CD4-positive, alpha-beta memory T cell (primary cell): ENCODE measurements at places on chromosomes 3 and 15. TPM values are rescaled to one million over a fixed set of nuclear protein-coding genes. Genes with fewer than 3 reads are reported as not detected.

- no peaks in the 10 kb centered on the region for H3K27me3 ChIP-seq
- H3K4me1 ChIP-seq: no peaks in the 10 kb centered on the region
- H3K4me3 ChIP-seq: no peak overlapping the region
- H3K27ac ChIP-seq: no peak overlapping the region
Measured at GRCh38 chr3:65371053-65371452, 667.7 kb downstream of the MAGI1 start.

DNA sequence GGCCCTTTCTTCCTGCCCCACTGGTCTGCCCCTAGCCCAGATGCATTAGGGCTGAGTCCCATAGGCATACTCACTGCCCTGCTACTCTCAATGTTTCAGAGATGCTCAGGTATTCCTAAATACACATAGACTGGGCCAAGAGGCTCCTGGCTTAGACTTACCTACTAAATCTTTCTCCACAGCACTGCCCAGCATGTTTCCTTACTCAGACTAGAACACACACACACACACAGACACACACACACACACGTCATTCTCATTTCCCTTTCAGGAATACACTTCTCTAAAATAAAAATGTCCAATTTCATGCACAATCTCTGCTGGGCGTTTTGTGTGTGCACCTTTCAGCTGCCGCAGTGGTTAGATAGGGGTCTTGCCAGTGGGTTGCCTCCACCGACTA, 175.7 kb downstream of the FAM43A start:
- no peak for DNase-seq
- no peaks in the 10 kb centered on the region for H3K36me3 ChIP-seq
- no peak overlapping the region for H3K27ac ChIP-seq
- no peaks in the 10 kb centered on the region for H3K4me1 ChIP-seq
- no peaks in the 10 kb centered on the region for H3K27me3 ChIP-seq

The ASTE1 gene
- 28.1 TPM for total RNA-seq

The SPRED1 gene
- total RNA-seq: 0.49 TPM

GRCh38 chr3:136195258-136196063, 674 bp downstream of the MSL2 start:
- H3K27me3 ChIP-seq: no peaks in the 10 kb centered on the region
- DNase-seq: peak; percentile 84
- H3K4me1 ChIP-seq: peaks cover 37% of the 10 kb centered on the region
- H3K27ac ChIP-seq: peak overlapping the region; percentile 97

- H3K4me1 ChIP-seq: no peaks in the 10 kb centered on the region
- no peaks in the 10 kb centered on the region for H3K36me3 ChIP-seq
- no peak overlapping the region for H3K27ac ChIP-seq
- H3K27me3 ChIP-seq: no peaks in the 10 kb centered on the region
- H3K4me3 ChIP-seq: no peak overlapping the region
Measured at GRCh38 chr3:27340534-27340933, 28.6 kb downstream of the NEK10 start.

GRCh38 chr15:71701808-71702207, 108.5 kb upstream of the NR2E3 start:
- DNase-seq: no peak
- no peaks in the 10 kb centered on the region for H3K36me3 ChIP-seq
- no peaks in the 10 kb centered on the region for H3K4me1 ChIP-seq
- no peak overlapping the region for H3K27ac ChIP-seq
- H3K27me3 ChIP-seq: no peaks in the 10 kb centered on the region

The CCDC80 gene
- not detected for total RNA-seq

The AGTR1 gene
- total RNA-seq: not detected

GRCh38 chr3:121660356-121661171, at the start of gene HCLS1:
Gene HCLS1 (minus strand): TSS chr3:121660903. CDS start chr3:121658347, 2,556 bp downstream.
- peaks cover 42% of the 10 kb centered on the region for H3K4me1 ChIP-seq
- peak within 1 kb of the TSS; percentile 76 for H3K4me3 ChIP-seq
- H3K27ac ChIP-seq: peak within 1 kb of the TSS; percentile 85
- peak; percentile 86 for DNase-seq
- H3K27me3 ChIP-seq: no peaks in the 10 kb centered on the region

GRCh38 chr3:13544293-13544831, 4.6 kb upstream of the FBLN2 start:
- no peak overlapping the region for H3K4me3 ChIP-seq
- H3K27me3 ChIP-seq: no peaks in the 10 kb centered on the region
- DNase-seq: peak; percentile 53
- peaks cover 11% of the 10 kb centered on the region for H3K4me1 ChIP-seq
- H3K36me3 ChIP-seq: no peaks in the 10 kb centered on the region

GRCh38 chr15:35717721-35718120, 171.8 kb upstream of the DPH6 start:
- H3K27me3 ChIP-seq: no peaks in the 10 kb centered on the region
- no peak overlapping the region for H3K27ac ChIP-seq
- no peaks in the 10 kb centered on the region for H3K4me1 ChIP-seq
- DNase-seq: no peak
- H3K36me3 ChIP-seq: no peaks in the 10 kb centered on the region

DNA sequence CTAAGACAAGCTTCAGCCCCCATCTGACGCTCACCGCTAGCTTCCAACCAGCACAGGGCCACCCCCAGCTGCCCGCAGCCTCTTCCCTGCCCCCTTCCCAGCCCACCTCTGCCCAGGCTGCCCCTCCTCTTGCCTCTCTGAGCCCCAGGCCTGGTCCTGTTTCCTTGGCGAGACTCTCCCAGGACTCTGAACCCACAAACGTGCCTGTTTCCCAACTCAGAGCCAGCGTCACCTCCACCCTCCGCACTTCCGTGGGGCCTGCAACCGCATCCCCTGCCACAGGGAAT, 35.0 kb downstream of the ZXDC start:
- H3K27me3 ChIP-seq: no peaks in the 10 kb centered on the region
- H3K27ac ChIP-seq: no peak overlapping the region
- no peaks in the 10 kb centered on the region for H3K4me1 ChIP-seq
- no peak overlapping the region for H3K4me3 ChIP-seq

The FMN1 gene
- total RNA-seq: 0.67 TPM

GRCh38 chr3:57983734-57984518, 24.3 kb upstream of the FLNB start:
- peak overlapping the region; percentile 39 for H3K27ac ChIP-seq
- peaks cover 19% of the 10 kb centered on the region for H3K4me1 ChIP-seq
- no peaks in the 10 kb centered on the region for H3K27me3 ChIP-seq
- H3K36me3 ChIP-seq: no peaks in the 10 kb centered on the region
- DNase-seq: peak; percentile 44

The TRPC1 gene
- 6.0 TPM for total RNA-seq

- no peaks in the 10 kb centered on the region for H3K4me1 ChIP-seq
- no peaks in the 10 kb centered on the region for H3K36me3 ChIP-seq
- no peak overlapping the region for H3K4me3 ChIP-seq
- no peak overlapping the region for H3K27ac ChIP-seq
- no peak for DNase-seq
- no peaks in the 10 kb centered on the region for H3K27me3 ChIP-seq
Measured at GRCh38 chr3:68287101-68287500, 632.7 kb upstream of the SUCLG2 start.

The LTF gene
- not detected for total RNA-seq

The SLC24A5 gene
- not detected for total RNA-seq

DNA sequence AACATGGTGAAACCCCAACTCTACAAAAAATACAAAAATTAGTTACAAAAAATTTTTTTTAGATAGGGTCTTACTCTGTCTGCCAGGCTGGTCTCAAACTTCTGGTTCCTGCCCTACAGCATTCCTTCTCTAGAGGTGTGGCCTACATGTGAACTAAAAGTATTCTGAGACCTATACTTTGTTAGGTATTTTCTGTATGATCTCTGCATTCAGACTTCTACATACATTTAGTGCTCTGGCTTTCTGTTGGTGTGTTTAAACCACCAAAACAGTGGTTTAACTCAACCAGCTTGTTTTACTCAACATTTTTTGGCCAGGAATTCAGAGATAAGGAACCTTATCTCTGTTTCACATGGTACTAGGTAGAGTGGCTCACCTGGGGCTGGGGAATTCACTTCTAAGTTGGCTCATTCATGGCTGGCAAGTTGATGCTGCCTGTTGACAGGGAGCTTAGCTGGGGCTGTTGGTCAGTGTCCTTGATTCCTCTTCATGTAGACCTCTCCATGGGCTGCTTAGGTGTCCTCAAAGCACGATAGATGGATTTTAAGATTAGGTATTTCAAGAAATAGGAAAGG, 41.4 kb upstream of the BSN start:
- no peaks in the 10 kb centered on the region for H3K4me1 ChIP-seq
- peaks cover 32% of the 10 kb centered on the region for H3K36me3 ChIP-seq
- no peak overlapping the region for H3K27ac ChIP-seq

DNA sequence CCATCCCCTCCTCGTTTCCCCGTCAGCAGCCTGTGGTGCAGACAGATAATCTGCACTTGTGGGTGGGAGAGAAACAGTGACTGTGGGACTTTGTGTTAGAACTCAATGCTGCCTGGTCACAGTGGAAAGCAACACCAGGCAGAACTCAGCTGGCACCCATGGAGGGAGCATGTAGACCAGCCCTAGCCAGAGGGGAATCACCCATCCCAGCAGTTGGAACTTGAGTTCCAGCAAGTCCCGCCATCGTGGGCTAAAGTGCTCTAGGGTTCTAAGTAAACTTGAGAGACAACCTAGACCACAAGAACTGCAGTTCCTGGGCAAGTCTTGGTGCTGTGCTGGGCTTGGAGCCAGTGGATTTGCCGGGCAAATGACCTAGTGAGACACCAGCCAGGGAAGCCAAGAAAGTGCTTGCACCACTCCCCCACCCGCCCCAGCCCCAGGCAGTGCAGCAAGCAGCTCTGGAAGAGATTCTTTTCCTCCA, 24.4 kb downstream of the ISG20 start:
- DNase-seq: no peak
- peaks cover 17% of the 10 kb centered on the region for H3K4me1 ChIP-seq
- no peak overlapping the region for H3K4me3 ChIP-seq

GRCh38 chr15:28873585-28874190, 12.1 kb upstream of the APBA2 start:
- H3K4me1 ChIP-seq: no peaks in the 10 kb centered on the region
- H3K4me3 ChIP-seq: no peak overlapping the region

- no peak for DNase-seq
- H3K4me1 ChIP-seq: no peaks in the 10 kb centered on the region
- H3K4me3 ChIP-seq: no peak overlapping the region
- H3K27ac ChIP-seq: no peak overlapping the region
Measured at GRCh38 chr15:63083044-63083443, 38.6 kb upstream of the LACTB start.

The PLSCR5 gene
- not detected for total RNA-seq

DNA sequence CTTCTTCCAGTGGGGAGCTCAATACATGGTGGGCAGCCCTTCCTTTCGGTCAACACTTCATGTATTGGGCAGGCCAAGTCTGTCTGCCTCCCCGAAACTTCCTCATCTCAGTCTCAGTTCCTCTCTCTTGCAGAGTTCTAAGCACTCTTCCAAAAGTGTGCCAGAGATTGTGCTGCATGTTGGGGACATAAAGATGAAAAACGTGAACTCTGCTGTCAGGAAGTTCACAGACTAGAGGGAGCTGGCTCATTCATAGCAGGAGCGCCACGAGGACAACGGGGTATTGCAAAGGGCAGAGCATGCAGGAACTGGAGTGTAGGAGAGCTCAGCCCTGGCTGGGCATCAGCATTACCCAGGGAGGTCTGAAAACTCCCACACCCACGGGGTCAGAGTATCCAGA, 15.3 kb upstream of the EPHB3 start:
- H3K4me3 ChIP-seq: no peak overlapping the region
- H3K4me1 ChIP-seq: peaks cover 9% of the 10 kb centered on the region
- DNase-seq: no peak
- no peaks in the 10 kb centered on the region for H3K36me3 ChIP-seq

DNA sequence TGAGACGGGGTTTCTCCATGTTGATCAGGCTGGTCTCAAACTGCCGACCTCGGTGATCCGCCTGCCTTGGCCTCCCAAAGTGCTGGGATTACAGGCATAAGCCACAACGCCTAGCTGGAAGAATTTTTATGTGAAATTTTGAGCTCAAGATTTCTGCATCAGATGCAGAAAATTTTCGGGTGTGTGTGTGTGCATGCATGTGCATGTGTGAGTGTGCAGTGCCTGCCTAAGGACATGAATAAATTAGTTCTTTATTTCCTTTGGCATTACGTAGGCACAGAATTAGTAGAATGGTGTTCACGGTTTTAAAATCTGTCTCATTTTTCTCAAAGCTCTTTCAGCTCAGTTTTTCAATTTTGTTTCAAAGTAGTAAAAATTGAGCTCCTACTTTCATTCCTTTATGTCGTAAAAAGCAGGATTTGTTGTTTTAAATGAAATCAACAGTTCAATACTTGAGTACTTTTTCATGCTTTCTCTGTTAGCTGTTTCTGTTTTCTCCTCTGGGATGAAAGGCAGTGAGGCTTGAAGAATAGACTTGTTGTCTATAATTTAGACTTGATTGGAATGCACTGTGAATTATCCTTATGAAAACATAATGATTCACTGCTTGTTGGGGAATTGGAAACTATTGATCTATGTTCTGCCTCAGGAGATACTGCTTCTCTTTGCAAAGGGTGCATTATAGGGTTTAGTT, 23.3 kb upstream of the RAB11A start:
- no peaks in the 10 kb centered on the region for H3K36me3 ChIP-seq
- DNase-seq: no peak
- H3K4me1 ChIP-seq: no peaks in the 10 kb centered on the region

DNA sequence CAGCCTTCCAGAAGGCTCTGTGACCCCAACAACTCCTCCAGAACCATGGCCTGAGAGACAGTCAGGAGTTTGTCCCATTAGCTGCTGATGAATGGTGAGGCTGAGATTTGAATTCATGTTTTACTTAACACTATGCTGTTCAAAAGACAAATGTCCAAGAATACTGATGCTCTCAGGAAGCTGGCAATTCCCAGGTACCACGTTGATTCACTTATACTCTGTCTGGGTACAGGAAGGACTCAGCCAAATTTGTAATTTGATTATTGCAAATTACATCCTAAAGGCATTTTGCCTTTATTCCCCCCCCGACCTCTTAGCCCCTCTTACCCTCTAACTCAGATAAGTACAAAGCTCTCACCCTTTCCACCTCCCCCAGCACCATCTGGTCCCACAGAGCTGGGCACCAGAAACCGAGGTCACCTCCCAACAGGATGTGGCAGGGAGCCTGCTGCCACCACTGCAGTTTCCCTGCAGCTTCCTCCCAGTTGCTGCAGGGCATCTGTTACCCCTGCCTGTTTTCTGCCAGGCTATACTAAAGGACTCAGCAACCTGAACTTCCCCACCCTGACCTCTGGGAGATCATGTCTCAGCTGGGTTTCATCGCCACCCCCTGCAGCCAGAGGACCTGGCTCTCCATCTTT, 33.6 kb downstream of the EAF1 start:
- H3K27ac ChIP-seq: no peak overlapping the region
- peaks cover 16% of the 10 kb centered on the region for H3K4me1 ChIP-seq
- H3K4me3 ChIP-seq: no peak overlapping the region
- peak; percentile 16 for DNase-seq
- no peaks in the 10 kb centered on the region for H3K36me3 ChIP-seq

GRCh38 chr3:64921281-64922065, 233.7 kb upstream of the ADAMTS9 start:
- H3K36me3 ChIP-seq: no peaks in the 10 kb centered on the region
- H3K27ac ChIP-seq: no peak overlapping the region
- no peak overlapping the region for H3K4me3 ChIP-seq
- no peak for DNase-seq
- H3K4me1 ChIP-seq: no peaks in the 10 kb centered on the region

- no peak overlapping the region for H3K4me3 ChIP-seq
- no peaks in the 10 kb centered on the region for H3K4me1 ChIP-seq
- no peaks in the 10 kb centered on the region for H3K27me3 ChIP-seq
- DNase-seq: no peak
- no peaks in the 10 kb centered on the region for H3K36me3 ChIP-seq
- no peak overlapping the region for H3K27ac ChIP-seq
Measured at GRCh38 chr3:140449413-140450256, 228.2 kb upstream of the TRIM42 start.
